ENCODE measurements at places on chromosomes 6 and 20.

- DNase-seq: peak; percentile 66
Observed at GRCh38 chr6:3294921-3295871, 36.4 kb downstream of the PSMG4 start.

- no peak for DNase-seq
Observed at GRCh38 chr6:19204445-19204844, 632.7 kb upstream of the ID4 start.

DNA sequence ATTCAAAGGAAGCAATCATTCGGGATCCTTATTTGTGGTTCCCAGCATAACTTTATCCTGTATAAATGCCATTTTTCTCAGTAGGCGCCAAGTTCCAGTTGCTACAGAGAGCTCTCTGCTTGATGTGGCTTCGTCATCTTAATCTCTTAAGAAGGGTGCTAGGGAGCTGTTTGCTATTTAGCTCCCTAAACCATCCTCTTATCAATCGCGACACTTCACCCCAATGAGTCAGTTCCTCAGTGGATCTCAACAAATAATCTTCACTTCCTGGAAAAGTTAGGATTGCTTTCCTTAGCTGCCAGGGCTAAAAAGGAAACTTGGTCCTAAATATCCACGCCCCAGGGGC lies 1.3 kb upstream of the NKAIN2 start:
- DNase-seq: no peak

GRCh38 chr6:9481292-9482029 lies 933.4 kb downstream of the TFAP2A start:
- DNase-seq: peak; percentile 55

- DNase-seq: no peak
Observed at GRCh38 chr6:40887792-40888340, 151.2 kb downstream of the UNC5CL start.

- DNase-seq: no peak
Observed at GRCh38 chr6:152863618-152864326, 113.2 kb downstream of the VIP start.

GRCh38 chr6:169858293-169858934 lies 107.0 kb downstream of the ERMARD start:
- no peak for DNase-seq

DNA sequence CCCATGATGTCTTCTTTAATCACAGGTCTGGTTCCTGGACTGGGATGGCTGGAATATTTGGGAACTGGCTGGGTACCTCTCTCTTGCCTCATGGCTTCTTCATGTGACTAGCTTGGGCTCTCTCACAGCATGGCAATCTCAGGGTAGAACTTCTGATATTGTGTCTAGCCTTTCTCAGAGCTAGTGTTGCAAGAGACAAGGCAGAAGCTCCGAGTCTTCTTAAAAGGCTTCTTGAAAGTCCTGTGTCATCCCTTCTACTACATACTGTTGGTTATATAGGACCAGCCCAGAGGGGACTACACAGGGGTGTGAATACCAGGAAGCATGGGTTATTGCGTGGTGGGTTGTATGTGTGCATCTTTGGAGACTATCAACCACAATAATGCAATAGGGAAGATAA lies 23.3 kb downstream of the BCAS1 start:
- DNase-seq: no peak

GRCh38 chr6:44227148-44227793 lies 3.9 kb downstream of the SLC29A1 start:
- no peak for DNase-seq

- DNase-seq: no peak
Observed at GRCh38 chr6:85050149-85050548, 285.8 kb upstream of the TBX18 start.

- peak; percentile 2 for DNase-seq
Observed at GRCh38 chr6:34745277-34746103, 11.8 kb upstream of the SNRPC start.

DNA sequence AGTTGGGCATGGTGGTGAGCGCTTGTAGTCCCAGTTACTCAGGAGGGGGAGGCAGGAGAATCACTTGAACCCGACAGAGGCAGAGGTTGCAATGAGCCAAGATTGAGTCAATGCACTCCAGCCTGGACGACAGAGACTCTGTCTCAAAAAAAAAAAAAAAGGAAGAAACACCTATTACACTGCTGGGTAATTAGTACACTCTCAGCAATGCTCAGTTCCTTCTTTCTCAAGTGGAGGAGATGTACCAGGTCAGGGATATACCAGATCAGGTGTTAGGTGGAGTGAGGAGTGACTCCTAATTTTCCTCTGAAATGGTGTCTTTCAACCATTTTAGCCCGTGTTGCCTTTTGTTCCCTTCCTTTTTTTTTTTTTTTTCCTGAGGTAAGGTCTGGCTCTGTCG lies 30.0 kb upstream of the UBR2 start:
- DNase-seq: no peak

- DNase-seq: no peak
Observed at GRCh38 chr6:42401613-42401951, 50.1 kb downstream of the TRERF1 start.

GRCh38 chr20:53159160-53159559 lies 187.0 kb downstream of the TSHZ2 start:
- no peak for DNase-seq

DNA sequence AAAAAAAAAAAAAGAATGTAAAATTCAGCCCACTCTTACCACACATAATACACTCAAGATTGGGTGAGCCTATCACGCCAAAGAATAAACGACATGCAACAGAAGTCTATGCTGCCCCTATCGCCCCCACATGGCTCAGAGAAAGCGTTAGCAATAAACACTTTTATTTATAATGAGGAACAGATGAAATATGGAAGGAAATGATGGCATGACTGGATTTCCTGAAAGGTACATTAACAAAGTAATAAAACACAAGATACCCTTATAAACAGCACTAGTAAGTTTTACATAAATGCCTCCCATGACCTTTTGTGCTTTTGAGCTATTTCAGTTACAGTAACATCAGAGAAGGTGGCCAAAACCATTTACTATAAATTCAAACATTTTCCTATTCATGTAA lies 71.4 kb upstream of the SCAF8 start:
- DNase-seq: no peak

- no peak for DNase-seq
Observed at GRCh38 chr6:165448210-165448609, 138.8 kb upstream of the C6orf118 start.

GRCh38 chr6:143205131-143205535 lies 144.4 kb downstream of the AIG1 start:
- no peak for DNase-seq

- DNase-seq: no peak
Observed at GRCh38 chr20:48723308-48724264, 104.2 kb downstream of the PREX1 start.

GRCh38 chr20:1075616-1076015 lies 42.8 kb upstream of the PSMF1 start:
- no peak for DNase-seq

DNA sequence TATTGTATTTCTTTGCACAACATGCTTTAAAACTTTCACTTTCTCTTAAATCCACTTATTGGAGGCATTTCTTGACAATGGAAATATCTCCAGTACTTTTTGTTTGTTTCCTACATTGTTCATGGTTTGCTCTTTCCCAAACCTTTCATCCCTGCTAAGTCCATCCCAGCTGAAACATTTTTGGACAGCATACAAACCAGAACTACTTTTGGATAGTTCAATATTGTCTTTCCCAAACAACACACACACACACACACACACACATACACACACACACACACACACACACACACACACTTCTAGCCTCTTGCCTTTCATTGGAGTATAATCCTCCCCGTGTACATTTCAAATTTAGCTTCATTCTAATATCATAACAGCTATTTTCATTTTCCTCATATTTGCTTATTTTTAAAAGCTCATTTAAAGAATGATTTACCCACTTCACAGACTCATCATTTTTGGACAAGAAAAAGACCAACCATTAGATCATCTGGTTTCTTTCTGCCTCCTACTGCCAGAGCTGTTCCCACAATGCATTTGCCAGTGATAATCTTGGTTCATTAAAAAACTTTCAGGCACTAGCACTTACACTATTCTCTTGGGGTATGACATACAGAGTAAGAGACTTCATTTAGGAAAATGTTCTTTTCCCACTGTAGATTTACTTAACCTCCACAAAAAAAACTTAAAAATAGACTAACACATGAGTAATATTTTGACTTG lies 248.1 kb downstream of the CD109 start:
- no peak for DNase-seq

DNA sequence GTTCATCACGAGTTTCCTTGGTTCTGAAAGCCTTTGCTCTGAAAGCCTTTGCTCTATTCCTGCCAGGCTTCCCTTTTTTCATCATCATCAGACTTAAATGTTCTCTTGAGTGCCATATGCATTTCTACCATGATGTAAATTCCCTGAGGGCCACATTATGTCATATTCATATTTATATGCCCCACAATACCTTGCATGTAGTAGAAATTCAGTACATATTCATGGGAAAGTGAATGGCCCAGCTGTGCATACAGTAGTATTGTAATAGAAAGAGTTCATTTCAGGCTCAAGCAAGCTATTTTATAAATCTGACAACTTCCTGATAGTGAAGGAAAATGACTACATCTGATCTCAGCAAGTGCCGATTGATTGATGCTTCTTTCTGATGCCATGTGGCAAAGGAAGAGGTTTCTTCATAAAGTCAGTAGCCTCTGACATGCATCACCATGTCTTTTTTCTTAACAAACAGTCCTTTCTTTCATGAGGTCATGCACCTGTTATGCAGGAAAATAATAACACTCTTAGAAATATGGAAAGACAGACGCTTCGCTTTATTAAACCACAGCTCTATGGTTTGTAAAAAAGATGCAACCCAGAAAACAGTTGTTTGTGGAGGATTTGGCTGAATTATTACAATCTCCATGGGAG lies 308.7 kb downstream of the SAMD5 start:
- no peak for DNase-seq

GRCh38 chr6:134983823-134984222 lies 33.9 kb upstream of the ALDH8A1 start:
- DNase-seq: no peak

DNA sequence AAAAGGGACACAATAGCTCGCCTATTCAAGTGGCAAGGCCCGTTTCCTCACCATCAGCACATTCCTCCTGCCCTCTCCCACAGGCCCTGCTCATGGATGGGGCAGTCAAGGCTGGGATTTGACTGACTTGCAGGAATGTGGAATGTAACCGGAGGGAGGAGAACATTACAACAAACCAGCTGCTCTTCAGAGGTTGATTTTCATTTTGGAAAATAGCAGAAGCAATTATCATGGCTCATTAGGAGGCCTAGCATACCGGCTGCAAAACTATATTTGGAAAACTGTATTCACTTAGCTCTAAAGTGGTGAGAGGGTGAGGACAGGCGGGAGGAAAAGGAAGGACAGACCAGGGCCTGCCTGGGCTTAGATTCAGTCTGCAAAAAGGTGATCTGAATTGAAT lies 283.7 kb downstream of the CD83 start:
- no peak for DNase-seq

DNA sequence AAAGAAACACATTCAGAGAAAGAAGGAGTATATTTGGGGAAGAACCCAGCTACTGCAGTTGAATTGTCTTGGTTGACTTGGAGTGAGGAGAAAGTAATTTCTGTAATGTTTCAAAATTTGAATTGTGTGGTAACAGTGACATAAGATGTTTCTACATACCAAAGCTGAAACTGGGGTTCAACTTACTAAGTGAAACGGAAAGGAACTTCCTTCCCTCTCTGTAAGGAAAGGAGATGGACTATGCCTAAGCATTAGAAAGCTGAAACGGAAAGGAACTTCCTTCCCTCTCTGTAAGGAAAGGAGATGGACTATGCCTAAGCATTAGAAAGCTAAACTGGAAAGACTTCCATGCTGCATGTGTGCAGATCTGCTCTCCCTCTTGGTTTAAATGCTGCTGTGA lies 46.0 kb downstream of the HUS1B start:
- DNase-seq: no peak

DNA sequence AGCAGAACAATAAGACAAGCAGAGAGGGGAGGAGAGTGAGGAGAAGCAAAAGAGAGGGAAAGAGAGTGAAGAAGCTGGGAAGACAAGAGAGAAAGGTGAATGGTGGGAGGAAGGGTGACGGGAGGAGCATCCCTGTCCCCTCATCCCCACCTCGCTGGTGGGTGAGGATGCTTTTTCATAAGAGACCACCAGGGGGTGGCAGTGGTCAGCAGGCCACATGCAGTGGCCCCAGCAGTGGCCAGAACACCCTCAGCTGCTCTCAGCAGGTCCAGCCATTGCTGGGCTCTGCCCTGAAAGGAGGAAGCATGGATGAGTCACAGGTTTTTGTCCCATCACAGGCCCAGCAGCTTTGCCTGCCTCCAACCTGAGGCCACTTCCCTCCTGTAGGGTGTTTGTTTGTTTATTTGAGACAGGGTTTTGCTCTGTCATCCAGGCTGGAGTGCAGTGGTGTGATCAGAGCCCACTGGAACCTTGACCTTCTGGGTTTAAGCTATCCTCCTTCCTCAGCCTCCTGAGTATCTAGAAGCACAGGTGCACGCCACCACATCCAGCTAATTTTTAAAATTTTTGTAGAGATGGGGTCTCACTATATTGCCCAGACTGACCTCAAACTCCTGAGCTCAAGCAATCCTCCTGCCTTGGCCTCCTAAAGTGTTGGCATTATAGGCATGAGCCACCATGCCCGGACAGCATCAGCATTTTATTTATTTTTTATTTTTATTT lies 24.0 kb downstream of the FGD2 start:
- DNase-seq: no peak

GRCh38 chr6:86822747-86823146 lies 114.6 kb upstream of the HTR1E start:
- no peak for DNase-seq

DNA sequence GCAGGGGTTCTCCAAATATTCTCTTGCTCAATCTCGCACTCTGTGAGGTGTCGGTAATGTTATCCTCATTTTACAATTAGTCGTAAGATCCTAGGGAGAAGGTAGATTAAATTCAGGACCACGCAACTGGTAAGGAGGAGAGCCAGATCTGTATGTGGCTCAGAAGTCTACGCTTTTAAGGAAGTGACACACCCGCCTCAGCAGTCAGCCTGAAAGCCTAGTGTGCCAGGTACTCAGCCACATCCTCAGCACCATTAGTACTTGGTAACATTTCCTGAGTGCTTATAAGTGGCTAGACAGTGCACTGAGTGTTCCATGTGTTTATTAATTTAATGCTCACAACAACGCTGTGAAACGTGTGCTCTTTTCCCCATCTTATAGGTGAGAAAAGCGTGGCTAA lies 63.7 kb downstream of the DHX35 start:
- no peak for DNase-seq

DNA sequence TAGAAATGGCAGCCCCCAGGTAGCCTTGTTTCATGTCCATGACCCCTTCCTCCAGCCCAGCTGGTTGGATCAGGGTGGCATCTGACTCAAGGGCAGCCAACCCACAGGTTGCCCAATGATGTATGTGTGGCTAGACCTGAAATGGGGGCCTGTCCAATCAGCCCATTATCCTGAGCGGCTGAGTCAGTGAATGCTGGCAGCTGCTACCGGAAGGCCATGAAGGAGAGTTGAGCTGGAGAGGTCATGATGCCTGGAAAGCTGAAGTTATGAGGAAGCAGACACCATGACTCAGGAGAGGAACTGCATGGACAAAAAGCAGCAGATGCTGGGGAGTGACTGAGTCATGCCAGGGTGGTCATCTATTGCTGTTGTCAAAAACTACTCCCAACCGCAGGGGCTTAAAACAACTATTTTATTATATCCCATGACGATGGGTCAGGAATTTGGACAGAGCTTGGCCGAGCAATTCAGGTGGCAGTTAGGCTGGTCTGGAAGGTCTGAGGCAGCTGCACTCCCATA lies 67.3 kb downstream of the MDGA1 start:
- no peak for DNase-seq

GRCh38 chr6:2725999-2726567 lies 24.6 kb downstream of the MYLK4 start:
- no peak for DNase-seq
